CD4-positive, alpha-beta T cell treated with Interleukin-1 beta for 1 hour (primary cell): ENCODE measurements at places on chromosomes 4 and X.

DNA sequence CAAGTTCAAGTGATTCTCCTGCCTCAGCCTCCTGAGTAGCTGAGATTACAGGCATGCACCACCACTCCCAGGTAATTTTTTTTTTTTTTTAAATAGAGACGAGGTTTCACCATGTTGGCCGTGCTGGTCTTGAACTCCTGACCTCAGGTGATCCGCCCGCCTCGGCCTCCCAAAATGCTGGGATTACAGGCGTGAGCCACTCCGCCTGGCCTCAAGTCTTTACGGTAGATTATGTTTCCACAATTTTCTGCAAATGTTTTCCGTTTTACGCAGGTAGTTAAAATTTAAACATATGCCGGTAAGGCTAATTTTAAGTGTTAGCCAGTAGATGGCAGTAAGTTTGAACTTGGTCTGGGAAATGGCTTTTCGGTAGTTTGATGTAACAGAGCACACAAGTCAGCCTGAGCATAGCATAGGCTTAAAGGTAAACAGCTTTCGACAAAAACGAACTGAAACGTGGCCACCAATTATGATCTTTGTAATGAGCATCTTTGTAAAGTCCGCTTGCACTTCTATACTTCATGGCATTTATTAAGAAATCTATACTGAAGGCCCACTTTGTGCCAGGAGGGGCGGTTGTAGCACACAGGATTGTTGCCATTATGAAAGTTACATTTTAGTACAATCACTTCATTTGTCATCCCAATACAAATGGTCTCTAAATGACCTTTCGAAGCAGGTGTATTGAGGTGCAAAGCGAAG is 31.1 kb downstream of the CCKAR start:
- DNase-seq: peak; percentile 45

DNA sequence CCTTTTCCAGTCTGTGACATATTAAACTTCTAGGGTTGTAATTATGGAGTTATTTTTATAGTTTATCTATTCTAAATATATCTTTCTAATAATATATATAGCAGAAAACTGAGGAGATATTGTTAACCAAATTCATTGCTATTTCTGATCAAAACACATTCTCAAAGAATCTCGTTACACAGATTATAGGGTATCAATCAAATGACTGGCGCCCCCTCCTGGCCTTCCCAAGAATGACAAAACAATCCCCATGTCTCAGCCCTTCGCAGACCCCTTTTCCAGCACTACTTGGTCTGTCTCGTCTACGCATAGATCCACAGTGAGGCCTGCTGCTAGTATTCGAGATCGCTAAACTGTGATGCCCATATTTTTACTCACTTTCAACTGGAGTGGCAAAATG is 209.3 kb downstream of the GPC3 start:
- peak; percentile 13 for DNase-seq

DNA sequence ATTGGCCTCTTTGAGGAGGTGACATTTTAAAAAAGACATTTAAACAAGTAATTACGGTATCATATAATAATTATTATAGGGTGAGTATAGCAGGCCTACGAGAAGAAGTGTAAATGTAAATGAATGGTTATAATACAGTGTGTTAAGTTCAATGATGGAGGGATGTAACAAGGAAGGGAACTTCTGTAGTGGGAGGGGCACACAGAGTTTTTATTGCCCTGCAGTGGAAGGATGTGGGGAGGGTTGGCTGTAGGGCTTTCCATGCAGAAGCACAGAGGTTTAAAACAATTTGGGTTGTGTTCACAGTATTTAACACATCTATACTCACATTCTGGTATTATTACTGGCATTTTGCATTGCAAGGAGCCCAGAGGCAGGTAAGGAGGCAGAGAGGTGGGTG is 41.1 kb downstream of the AFF1 start:
- DNase-seq: no peak

- DNase-seq: no peak
Measured at GRCh38 chrX:9693307-9694001, 72.2 kb downstream of the GPR143 start.

GRCh38 chr4:39349326-39349725 is 16.8 kb downstream of the RFC1 start:
- DNase-seq: no peak

DNA sequence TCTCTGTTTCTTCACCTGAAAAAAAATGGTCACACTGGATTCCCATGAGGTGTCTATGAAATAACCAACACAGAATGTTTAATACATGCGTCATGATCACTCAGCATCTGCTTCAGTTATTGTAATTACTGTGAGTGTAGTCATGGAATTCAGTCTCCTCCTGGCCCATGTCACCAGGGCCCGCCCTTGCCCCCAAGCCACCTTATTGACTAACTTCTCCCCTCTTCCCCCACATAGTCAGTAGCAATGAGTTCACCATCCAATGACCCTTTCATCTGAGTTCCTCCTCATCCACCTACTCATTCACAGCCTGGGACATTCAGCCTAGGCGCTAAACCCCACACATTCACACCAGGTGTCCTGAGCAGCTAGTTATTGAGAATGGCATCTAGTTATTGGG is 15.6 kb downstream of the PNMA6F start:
- DNase-seq: no peak

GRCh38 chr4:82099928-82100579 is 273.7 kb downstream of the HNRNPD start:
- DNase-seq: no peak

DNA sequence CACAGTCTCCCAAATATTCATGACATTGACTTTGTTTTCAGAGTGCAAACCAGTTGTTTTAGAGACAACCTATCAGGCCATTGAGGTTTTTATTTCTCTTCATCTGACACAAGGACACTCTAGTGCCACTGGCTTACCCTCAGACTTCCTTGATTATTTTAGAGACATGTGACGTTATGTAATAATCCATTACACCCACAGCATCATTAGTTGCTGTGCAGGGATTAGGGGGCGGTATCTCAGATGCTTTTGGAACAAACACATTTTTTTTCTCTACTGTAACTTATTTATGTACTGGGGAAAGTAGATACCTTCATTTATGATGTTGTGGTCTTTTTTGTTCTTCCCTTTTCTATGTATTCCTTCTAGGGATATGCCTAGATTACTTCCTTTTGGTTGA is 2293.1 kb downstream of the PCDH7 start:
- no peak for DNase-seq

DNA sequence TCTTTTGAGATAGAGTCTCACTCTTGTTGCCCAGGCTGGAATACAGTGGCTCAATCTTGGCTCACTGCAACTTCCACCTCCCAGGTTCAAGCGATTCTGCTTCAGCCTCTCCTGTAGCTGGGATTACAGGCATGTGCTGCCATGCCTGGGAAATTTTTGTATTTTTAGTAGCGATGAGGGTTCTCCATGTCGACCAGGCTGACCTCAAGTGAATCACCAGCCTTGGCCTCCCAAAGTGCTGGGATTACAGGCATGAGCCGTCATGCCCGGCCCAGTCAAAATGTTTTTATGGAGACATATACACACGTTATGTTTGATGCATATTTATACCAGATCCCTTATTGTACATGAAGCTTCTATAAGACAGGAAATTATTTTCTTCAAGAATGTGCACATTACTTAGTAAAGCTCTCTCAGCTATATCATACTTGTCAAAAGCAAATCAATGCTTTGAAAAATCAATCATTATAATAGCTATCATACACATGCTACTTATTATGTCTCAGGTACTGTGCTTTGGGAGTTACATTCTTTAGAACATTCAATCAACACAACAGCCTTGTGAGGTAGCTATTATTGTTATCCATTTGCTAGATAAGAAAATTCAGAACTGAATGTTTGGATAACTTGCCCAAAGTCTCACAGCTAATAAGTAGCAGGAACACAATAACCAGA is 269.2 kb downstream of the FSTL5 start:
- no peak for DNase-seq

GRCh38 chrX:64842492-64842891 is 133.8 kb downstream of the ZC4H2 start:
- no peak for DNase-seq

DNA sequence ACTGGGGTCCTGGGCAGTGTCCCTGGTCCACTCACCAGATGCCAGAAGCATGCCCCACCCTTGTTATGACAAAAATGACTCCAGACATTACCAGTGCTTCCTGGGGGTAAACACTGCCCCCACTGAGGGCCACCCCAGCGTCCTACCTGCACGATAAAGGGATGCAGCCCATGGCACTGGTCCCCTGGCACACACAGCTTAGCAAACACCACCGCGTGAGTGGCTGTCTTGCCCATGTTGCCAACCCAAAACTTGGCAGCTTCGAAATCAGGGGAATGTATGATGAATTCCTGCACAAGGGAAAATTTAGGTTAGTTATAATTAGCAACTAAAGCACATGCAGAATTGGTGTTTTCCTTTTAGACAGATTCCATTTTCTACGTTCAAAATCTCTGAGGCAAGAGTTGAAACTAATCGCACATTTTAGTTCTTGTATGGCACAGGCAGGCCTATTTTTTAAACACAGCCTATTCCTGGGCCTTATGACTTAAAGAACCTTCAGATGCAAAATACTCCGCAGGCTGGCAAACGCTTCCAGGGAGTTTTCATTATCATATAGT is 30.4 kb downstream of the ACOX3 start:
- DNase-seq: no peak

GRCh38 chr4:152090543-152090942 is 329.7 kb upstream of the GATB start:
- DNase-seq: peak; percentile 15

GRCh38 chr4:87863486-87863885 is 30.7 kb downstream of the MEPE start:
- DNase-seq: no peak

DNA sequence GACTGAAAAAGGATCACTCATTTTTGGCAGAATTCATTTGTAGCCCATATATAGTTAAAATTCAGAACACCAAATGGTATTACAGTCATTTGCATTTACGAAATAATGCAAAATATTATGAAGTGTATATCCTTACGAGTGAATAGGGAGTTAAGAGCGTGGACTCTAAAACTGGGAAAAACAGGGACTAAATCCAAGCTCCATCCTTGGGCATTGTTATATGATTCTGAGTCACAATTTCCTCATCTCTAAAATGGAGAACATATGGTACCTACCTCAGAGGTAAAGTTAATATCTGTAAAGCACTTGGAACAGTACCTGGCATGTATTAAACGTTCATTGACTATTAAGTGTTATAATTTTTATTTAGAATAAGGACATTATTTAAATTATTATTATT is 106.3 kb downstream of the ZAR1 start:
- DNase-seq: no peak

DNA sequence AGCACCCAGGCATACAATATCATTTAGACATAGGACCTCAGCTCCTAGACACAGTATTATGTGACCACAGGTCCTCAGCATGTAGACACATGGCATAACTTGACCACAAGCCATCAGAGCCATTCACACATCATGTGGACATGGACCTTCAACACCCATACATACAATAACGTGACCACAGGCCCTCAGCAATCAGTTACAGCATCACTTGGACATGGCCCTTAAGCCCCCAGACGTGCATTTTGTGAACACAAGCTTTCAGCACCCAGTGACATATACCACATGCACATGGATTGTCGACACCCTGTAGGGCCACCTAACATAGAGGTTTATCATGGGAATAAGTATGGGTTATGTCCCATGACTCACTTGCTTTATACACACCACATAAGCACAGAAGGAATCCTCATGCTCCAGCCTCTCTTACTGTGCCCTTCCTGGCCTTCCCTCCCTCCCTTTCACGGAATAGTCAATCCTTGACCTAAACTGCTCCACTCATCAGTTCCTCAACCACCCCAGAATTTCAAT is 1.9 kb downstream of the TSPYL2 start:
- DNase-seq: peak; percentile 27

- no peak for DNase-seq
Measured at GRCh38 chr4:7831858-7832730, 107.6 kb downstream of the AFAP1 start.

GRCh38 chr4:8293131-8293975 is 23.8 kb downstream of the HTRA3 start:
- no peak for DNase-seq

GRCh38 chrX:68684291-68684918 is 36.9 kb downstream of the STARD8 start:
- DNase-seq: no peak

DNA sequence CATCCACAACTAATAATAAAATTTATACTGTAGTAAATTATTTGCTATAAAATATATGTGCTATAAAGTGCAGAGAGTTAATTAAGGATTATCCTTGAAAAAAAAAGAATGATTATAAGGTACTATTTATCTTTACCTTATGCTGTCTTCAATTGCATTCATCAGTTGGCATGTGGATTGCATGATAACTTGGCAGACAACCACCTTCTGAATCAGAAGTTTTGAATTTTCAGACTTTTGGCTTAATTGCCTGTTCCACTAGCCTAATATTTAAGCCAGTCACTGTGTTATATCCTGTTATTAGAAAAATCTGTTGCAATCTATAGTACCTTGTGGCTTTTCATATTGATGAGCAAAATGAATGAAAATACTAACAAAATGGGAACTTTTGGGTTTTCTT is 1040.3 kb upstream of the PCDH10 start:
- DNase-seq: no peak

GRCh38 chrX:115909017-115909416 is 261.5 kb upstream of the AGTR2 start:
- DNase-seq: no peak

DNA sequence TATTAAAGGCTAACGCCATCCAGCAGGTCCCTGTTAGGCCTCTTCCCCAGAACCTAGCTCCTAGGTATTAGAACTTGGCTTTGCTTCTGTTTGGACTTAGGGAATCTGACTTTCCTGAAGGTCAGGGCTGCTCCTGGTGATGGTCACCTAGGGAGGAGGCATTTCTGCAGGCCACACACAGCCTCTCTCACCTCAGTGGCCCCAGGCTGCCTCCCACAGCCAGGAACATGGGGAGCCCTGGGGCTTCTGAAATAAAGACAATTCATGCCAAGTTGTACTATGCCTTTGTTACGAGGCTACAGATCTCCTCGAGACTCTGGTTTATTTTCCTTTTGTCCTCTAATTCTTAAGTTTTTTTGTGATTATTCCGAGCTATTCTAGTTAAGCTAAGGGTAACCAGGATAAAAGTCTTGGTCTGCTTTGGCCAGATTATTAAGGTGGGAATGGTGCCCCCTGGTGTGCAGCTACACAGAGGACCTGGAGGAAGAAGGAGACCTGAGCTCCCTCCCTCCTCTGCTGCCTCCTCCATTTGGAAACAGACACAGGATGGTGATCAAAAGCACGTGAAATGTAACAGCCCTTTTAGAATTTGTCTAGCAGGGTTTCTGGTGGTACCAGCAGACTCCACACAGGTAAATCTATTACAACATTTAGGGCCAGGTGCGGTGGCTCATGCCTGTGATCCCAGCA is 131.0 kb downstream of the DCLK2 start:
- DNase-seq: no peak

- DNase-seq: no peak
Measured at GRCh38 chr4:57763070-57763469, 652.9 kb upstream of the IGFBP7 start.

- DNase-seq: no peak
Measured at GRCh38 chrX:4909348-4909747, 1195.9 kb upstream of the PRKX start.

DNA sequence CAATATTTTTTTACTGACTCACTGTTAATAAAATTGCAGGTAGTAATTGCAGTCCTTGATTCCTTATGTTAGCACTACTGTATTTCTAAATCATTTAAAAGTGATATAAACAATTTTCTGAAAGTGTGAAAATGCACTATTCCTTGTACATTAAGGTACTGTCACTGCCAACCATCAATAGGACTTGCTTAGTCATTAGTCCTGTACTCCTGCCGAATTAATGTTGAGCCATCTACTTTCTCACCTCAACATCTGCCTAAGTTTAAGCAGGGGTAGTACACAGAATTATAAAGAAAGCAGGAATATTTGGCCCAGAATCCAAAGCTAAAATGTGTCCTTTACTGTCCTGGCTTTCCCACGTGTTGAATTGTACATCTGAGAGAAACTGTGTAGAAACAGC is 87.0 kb upstream of the TRPC3 start:
- DNase-seq: no peak
